ENCODE measurements at places on chromosomes 2 and 18. TPM values are rescaled to one million over a fixed set of nuclear protein-coding genes. Genes with fewer than 3 reads are reported as not detected.

- DNase-seq, result no peak
Observed at GRCh38 chr2:236642584-236643291, 73.1 kb downstream of the ACKR3 start.

GRCh38 chr2:211930331-211930730 lies 608.3 kb downstream of the ERBB4 start:
- DNase-seq, result no peak

DNA sequence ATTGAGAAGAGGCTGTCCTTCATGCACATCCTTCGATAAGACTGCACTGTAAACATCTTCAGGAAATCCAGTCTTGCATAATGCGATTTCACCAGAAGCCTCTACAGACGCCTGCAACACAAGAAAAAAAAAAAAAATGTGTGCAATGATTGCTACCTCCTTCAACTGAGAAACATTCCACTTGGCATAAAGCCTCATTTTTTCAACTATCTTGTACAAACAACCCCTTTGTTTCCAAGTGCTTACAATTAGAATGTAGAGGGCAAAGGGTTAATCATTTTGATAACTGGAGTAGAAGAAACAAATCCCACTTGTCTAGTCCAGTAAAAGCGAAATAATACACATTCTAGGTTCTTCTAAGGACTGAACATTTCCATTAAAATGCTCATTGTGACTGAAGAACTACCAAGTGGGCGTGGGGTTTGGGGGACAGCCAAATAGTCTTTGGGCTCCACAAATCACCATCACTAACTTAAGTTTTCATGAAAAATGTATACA lies 29.2 kb downstream of the CDH2 start:
- DNase-seq, result no peak

DNA sequence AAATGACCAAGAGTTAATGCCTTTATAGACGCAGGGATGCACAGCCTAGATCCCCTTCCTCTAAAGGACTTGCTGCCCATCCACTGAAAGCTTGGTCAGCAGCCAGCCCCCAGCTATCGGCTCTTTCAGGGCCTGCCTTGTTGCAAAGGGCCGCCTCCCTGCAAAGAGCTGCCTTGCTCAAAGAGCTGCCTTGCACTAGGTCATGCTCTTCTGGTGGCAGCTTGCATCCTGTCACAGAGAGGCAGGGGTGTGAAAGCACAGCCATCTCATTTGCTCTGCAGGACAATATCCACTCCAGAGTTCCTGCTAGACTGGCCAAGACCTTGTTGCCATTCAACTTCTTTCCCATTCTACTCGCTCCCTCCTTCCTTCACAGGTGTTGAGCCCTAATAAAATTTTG lies 137.1 kb downstream of the MCFD2 start:
- no peak for DNase-seq

DNA sequence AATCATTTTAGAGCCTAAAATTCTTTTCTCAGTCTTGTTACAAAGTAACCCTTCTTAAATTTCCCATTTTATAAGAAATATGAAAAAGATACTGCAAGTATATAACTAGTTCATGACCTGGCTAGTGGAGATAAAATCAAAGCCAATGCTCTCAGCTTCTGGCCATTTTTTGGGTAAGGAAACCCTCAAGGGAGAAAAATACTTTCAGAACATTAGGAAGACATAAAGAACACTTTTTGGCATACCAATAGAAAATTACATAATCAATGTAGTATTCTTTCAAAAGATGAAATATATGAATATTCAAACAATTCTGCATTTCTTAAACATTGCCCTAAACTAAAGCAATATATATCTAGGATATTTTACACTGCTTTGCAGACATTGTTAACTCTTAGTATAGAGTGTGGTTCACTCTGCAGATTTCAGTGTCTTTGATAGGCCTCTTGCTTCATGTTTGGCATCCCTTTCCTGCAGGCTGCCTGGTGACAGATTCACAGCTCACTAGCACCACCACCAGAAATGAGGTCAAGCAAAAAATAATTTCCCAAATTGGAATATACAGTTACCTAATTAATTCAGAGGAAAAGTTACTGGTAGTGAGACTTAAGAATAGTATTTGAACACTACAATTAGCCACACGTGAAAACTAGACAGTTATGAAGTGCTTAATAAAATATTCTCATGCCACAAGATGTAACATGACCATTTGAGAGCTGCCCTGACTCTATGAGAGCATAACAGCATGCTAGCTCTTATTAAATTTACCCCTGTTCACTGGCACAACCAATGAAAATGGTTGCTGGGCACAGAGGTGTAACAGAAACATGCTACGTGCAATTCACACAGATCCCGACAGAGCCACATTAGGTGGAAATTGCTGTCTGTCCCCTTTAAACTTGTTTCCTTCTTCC lies 36.0 kb downstream of the PAIP2B start:
- DNase-seq, result no peak

DNA sequence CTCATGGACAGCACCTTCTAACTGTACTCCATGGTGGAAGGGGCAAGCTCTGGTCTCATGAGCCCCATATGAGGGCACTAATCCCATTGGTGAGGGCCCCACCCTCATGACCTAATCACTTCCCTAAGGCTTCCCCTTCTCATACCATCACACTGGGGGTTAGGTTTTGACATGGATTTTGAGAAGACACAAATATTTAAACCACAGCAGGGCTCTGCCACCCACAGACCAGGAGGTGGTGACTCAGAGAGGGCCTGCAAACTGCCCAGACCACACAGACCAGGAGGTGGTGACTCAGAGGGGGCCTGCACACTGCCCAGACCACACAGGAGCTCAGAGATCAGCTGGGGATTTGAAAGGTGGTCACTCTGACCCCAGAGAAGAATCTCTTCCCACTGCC lies 222.0 kb downstream of the KLHL29 start:
- no peak for DNase-seq

- no peak for DNase-seq
Observed at GRCh38 chr2:121164042-121164441, 121.0 kb downstream of the TFCP2L1 start.

DNA sequence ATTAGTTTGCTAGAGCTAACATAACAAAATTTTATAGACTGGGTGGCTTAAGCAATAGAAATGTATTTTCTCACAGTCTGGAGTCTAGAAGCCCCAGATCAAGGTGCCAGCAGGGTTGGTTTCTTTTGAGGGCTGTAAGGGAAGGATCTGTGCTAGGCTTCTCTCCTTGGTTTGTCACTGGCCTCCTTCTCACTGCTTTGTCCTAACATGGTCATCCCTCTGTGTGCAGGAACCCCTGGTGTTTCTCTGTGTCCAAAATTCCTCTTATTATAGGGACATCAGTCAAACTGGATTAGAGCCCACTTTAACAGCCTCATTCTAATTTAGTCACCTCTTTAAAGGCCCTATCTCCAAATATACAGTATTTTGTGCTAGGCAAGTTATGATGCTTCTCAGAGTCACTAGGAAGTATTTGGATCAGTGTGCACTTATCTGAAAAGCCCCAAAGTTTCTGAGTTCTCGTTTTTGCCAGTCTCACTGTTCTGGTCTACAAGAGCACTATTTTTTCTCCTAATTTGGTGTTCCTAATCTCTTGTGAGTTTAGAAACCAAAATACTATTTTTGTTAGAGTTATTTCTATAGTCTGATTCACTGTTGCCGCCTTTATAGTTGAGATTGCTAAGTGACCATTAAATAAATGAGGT lies 29.0 kb downstream of the ZC3H6 start:
- no peak for DNase-seq

- DNase-seq, result no peak
Observed at GRCh38 chr2:126888046-126888445, 10.6 kb upstream of the TEX51 start.

DNA sequence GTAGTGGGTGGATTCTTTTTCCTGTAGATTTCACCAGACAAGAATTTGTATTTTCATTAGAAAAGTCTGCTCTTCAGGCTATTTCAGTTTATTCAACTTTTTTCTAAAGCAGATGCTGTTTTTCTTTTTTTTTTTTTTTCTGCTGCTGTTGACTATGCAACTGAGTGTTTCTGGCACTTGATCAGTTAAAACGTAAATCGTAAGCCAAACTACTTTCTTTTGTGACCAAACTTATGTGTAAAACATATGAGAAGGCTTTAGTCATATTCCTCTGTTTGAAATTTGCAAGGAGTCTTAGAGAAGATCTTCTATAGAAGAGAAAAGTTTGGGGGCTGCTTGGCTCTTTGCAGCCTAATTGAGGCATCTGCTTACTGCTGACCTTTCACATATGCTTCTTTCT lies 170.1 kb downstream of the PARD3B start:
- no peak for DNase-seq

GRCh38 chr2:232292395-232293154 lies 86.0 kb upstream of the ALPP start:
- DNase-seq, result peak; percentile 23

Gene WIPF1
- total RNA-seq, result 293 TPM

Gene DOCK10
- 159 TPM for total RNA-seq

Gene ACAA2
- 24.9 TPM for total RNA-seq

Gene PLGLB2
- 2.5 TPM for total RNA-seq

Gene ASAP2
- not detected for total RNA-seq

Gene IL36G
- not detected for total RNA-seq
